Stimulated activated CD8-positive, alpha-beta memory T cell treated with anti-CD3 and anti-CD28 coated beads, Interleukin-2, amount 100 ng/mL, for 48 hours (primary cell): ENCODE measurements at places on chromosomes 3 and 15.

GRCh38 chr3:120506076-120506827 lies 55.5 kb upstream of the FSTL1 start:
- no peak for DNase-seq

- no peak for DNase-seq
Observed at GRCh38 chr15:65286069-65286703, 497 bp downstream of the PARP16 start.

GRCh38 chr3:43919029-43919428 lies 228.3 kb downstream of the ABHD5 start:
- DNase-seq = no peak

GRCh38 chr3:141782386-141782932 lies 19.3 kb downstream of the GRK7 start:
- no peak for DNase-seq

DNA sequence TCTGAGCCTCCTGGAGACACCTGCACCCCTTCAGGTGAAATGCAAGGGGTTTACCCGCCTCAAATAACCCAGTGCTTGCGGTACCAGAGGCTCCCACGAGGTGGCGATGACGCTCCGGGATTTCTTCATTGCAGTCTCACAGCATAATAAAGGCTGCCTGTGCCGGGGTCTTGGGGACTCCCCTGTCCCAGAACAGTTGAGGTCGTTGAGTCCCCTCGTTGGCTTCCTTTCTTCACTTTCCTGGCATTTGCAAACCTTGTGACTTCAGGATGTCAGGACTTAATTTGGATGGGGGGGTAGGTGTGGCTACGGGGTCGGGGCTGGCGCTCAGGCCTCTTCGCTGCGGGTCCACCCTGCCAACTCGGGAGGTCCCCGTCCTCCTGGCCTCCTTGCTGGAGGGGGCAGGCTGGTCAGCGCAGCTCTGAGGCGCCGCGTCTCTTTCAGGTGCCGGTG lies 1.3 kb downstream of the GNAT1 start:
- DNase-seq = peak; percentile 76

- DNase-seq = no peak
Observed at GRCh38 chr15:90259524-90259923, 5.9 kb upstream of the NGRN start.

DNA sequence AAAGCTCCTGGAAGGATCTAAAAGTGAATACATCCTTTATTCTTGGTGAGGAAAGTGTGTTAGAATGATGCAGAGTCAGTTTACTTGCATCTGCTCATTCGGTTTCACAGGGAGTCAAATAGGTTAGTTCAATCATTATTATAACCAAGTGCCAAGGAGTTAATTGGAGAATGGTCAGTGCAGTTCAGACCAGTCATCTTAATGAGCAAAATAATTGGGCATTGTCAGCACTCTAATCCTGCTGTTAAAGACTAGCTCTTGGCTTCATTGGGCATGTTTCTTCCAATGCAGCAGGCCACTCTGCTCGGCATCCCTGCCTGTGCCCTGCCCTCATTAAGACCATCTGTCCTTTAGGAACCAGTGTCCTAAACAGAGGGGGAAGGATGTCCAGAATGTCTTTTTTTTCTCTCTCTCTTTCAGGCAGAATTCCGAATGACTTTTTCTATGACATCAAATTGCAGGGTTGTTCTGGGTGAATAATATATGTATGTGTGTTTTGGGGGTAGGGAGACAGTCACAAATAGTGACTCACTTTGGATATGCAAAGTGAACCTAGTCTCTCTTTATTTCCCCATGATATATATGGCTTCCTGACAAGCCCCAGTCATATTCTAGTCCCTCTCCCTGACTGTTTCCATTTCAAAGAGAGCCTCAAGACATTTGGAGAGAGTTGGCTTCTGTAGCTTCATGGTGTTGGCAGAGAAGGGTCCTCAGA lies 205.4 kb upstream of the TRIM42 start:
- DNase-seq = no peak

GRCh38 chr3:17287006-17287689 lies 402.4 kb downstream of the PLCL2 start:
- no peak for DNase-seq

- no peak for DNase-seq
Observed at GRCh38 chr3:24323272-24323671, 171.4 kb downstream of the THRB start.

DNA sequence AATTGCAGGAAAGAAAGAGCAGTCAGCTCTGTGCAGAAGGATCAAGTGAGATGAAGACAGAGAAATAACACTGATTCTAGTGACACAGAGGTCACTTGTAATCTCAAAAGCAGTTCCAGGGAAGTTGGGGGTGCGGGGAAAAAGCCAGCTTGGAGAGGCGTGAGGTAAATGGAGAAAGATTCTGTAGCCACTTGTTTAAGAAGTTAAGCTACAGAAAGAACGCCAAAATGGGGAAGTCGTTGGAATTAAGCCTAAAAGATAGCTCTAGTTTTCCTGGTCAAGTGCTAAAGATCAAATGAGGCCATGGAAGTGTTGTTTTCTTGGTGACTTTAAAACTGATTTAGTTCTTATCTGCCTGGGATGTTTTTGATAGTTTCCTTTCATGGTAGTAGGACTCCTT lies 152.0 kb downstream of the GREM1 start:
- DNase-seq = no peak

GRCh38 chr15:59401824-59402569 lies 29.3 kb upstream of the MYO1E start:
- DNase-seq = no peak

DNA sequence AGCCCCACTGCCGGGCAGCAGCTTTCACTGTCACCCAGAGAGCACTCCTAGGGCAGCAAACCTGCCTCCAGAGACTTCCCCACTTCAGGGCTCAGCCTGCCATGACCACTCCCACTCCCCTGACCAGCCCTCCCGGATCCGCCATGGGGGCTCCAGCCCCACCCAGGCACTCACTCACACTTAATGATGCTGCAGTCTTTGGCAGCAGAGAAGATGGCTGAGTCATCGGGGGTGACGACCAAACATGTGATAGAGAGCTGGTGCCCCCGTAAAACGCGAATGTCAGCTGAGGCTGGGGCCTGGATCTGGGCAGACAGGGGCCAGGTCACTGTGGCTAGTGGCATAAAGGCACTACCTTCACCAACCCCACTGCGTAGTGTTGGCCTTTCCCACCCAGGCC lies 4.7 kb downstream of the RRP9 start:
- no peak for DNase-seq

GRCh38 chr3:128804017-128804810 lies 75.2 kb upstream of the ACAD9 start:
- DNase-seq = no peak

DNA sequence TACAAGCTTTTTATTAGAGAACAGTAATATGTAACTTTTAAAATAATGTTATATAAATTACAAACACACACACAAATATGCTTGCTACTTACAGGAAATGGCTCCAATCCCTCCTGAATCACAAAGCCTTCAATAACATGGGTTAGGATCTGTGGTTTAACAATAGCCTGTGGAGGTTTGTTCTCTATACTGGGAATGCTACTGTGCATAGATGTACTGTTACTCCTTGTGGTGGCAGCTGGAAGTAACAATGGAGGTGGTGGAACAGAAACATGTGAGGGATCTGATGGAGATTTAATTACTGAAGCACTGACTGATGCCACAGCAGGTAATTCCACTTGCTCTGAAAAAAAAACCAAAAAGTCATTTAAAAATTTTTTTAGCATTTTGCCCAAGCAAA lies 64.4 kb downstream of the PHC3 start:
- DNase-seq = no peak

GRCh38 chr3:37969596-37970100 lies 20.9 kb upstream of the VILL start:
- DNase-seq = no peak

- DNase-seq = no peak
Observed at GRCh38 chr3:188230962-188231361, 77.0 kb downstream of the LPP start.

DNA sequence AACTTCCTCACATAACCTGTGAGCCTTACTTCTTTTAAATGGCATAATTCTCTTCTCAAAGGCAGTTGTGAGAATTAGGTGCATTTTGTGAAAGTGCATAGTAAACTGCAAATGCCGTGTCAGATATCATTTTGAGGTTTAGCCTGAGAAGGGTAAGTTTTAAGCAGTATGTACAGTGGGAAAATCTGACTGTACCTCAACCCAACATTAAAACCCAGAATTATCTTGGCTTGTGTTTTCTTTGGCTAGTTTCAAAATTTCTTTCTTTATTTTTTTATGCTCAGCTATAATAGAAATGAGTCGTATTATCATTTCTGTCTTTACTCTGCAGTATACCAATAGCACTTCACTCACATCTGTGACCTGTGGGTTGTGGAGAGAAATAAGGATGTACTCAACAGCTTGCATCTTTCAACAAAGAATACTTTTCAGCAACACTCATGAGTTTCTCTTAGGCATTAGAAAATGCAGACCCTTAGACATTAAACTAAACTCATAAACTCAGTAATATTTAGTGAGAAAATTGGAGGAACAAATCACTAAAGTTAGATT lies 65.7 kb downstream of the RASA2 start:
- no peak for DNase-seq

DNA sequence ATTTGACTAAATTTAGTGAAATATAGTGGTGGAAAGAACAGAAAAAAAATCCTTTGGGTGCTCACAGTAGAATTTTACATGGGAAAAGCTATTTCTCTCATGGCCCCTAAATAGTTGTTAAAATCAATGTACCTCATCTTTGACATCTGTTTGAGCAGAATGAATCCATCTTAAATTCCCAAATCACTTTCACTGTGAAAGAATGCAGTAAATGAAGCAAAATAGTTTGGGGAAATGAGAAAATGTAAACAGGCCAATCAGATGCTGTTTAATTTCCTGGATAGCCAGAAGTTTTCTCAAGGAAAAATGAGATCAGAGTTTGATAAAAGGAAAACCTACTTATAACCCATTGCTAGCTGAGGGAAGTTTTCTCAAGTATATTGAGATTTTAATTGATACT lies 406.9 kb downstream of the ROBO2 start:
- no peak for DNase-seq

- no peak for DNase-seq
Observed at GRCh38 chr15:65062726-65063125, 5.1 kb downstream of the RASL12 start.

- DNase-seq = no peak
Observed at GRCh38 chr15:72421484-72421883, 23.4 kb downstream of the TMEM202 start.

GRCh38 chr3:14131134-14131533 lies 6.3 kb downstream of the TMEM43 start:
- DNase-seq = no peak

GRCh38 chr3:112004187-112004586 lies 5.5 kb downstream of the TAGLN3 start:
- DNase-seq = no peak

- DNase-seq = no peak
Observed at GRCh38 chr3:164174059-164174458, 904.2 kb downstream of the SI start.

DNA sequence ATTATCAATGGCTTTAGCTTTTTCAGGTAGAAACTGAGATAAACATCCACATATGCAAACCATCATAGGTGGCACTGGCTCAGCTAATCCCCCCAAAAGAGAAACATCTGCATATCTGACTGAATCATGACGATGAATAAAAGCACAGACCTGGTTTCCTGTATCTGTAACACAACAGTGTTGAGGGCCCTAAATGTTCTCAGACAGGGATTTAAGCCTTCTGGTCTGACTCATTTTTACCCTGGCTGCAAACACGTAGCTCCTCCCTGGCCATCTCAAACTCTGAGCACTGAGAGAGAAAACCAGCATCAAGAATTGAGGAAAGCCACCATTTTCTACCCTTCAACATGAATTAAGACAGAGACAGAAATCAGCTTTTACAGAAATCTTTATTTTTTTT lies 35.2 kb downstream of the GLB1 start:
- no peak for DNase-seq

DNA sequence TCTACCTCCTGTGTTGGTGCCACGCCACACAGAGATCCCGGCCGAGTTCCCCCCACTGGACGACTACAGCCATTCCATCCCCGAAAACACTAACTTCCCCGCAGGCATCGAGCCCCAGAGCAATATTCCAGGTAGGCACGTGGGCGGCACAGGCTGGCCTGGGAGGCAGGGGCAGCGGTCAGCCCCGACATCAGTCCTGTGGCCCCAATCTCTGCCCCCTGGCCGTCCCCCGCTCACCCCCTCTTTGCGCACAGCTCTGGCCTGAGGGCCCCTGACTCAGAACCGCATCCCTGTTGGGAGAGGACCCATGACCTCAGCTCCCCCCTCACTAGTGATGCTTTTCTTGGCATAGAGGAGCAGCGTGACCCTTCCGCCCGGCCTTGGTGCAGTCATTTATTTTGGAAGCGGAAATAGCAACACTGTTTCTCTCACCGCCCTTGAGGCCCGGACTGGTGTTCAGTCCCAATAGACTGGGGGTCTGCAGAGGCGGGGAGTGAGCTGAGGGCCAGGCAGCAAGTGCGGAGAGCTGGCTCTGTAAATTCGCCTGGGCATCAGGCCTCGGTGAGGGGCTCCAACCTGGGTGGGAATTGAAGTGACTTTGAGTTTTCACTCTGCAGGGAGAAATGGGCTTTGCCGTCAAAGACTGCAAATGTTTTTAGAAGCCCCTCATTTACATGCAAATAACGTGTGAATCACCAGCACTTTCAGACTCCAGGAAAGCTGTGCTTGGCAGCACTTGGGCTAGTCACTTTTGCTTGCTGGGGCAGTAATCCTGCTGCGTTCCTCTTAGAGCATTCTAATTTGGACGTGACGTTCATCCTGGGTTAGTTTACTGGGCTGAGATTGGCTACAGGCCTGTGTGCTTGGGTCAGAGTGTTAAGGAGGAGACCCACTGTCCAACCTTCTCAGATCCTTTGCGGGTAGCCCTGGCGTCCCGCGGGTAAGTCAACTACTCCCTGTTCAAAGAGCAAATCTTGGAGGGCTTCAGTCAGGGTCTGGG lies 88.9 kb downstream of the AAGAB start:
- no peak for DNase-seq

GRCh38 chr3:170502297-170502696 lies 83.6 kb downstream of the SLC7A14 start:
- no peak for DNase-seq

GRCh38 chr3:46541835-46542234 lies 24.3 kb downstream of the LRRC2 start:
- no peak for DNase-seq

- no peak for DNase-seq
Observed at GRCh38 chr3:63523100-63523499, 129.4 kb upstream of the SNTN start.

DNA sequence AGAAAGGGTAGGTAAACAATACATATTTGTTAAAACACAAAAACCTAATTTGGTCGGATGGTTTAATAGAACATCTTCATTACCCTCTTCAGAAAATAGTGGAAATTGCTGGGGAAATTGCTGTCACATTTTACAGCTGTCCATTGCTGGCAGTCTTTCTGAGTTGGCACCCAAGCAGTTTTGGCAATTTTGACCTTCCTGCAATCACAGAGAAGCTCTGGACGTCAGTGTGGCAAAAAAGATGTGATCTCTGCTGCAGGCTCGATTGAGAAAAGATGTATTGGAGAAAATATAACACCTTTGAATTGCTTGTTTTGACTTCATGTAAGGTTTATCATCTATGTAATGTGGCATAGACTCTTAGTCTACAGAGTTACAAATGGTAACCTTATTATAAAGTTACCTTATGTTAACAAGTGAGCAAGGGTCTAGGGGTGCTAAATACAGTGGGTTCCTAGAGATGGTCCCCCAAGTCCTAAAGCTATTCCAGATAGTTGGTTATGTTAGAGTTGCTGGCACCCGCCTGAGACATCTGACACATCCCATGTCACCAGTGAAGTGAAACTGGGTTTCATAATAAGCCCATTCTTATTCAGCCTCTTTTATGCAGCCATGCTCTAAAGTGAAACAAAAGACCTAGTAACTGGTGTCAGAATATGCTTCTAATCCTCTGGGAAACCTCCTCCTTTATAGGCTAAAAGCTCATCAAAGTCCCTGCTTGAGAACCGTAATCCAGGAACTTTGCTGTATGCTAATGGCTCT lies 14.0 kb downstream of the UBE2E1 start:
- DNase-seq = no peak
